ENCODE measurements at places on chromosomes 11 and 22.

DNA sequence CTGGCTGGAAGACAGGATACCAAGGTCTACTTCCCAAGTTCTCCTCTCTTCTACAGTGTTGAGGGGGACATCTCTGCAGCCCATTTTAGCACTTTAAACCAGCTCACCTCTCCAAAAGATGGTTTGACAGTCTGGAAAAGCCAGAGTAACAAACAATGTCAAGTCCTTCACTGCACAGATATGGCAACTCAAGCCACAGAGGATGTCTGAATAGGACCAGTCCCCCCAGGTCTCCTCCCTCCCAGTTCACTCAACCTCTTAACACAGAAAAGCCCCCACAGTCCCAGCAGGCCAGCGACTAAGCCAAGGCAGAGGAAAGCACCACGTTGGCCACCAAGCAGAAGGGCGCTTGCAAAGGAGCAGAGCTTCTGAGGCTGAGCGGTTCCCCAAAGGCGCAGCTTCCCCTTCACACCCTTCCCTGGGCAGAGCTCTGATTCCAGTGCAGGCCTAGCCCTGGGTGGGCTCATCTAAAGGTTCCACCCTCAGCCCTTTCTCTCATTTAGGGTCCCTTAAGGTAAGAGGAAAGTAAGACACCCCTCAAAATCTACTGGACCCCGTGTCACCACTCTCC, 62.7 kb downstream of the PAK1 start:
- DNase-seq: no peak

GRCh38 chr11:113105592-113105991, 144.4 kb downstream of the NCAM1 start:
- DNase-seq: no peak

GRCh38 chr22:47994045-47994444, 1231.6 kb downstream of the TBC1D22A start:
- DNase-seq: no peak

GRCh38 chr11:19160847-19161246, 40.9 kb downstream of the CSRP3 start:
- no peak for DNase-seq

DNA sequence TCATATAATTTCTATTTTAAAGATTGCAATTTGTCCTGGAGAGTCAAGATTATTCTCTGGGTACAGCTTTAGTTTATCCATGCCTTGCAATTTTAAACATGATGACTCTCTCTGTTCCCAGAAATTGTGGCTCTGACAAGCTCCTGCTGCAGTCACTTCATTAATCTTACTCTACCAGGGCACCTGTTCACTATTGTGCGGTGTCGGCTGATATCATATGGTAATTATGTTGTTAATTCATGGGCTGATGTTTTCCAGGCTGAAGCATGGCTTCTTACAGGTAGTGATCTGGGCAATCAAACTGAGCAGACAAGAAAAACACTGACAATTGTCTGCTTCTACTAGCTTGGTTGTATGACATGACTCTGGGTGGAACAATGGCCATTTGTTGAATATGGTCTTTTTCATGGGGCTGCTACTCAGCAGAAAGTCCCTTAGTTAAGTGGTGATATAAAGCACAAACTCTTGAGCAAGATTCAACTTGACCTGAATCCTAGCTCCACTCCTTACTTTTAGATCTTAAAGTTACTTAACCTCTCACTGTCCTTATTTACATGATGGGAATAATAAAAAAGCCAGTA, 230.7 kb downstream of the FAT3 start:
- DNase-seq: no peak

- no peak for DNase-seq
Observed at GRCh38 chr22:21996175-21996720, 13.7 kb upstream of the TOP3B start.

DNA sequence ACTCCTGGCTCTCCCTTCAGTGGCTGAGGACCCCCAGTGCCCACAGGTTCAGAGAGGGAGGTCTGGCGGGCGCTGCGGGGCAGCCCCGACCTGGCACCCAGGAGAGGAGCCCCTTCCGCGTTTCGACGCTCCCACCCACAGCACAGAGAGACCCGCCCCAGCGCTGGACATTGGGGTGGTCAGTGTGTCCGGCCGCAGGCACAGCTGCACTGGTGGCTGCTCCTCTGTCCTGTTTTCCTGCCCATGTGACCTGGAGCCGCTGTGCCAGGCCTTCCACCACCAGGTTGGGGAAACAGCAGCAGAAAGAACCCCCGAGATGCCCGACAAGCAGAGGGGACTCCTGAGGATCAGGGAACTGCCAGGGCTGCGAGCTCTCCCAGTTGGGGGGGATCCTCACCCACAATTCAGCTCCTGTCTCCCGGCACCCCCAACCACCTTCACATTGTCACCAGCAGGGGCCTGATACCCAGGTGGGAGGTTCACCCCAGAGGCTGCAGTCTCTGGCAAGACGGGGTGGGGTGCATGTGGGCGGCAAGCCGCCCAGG, 13.6 kb downstream of the KRTAP5-5 start:
- DNase-seq: no peak

DNA sequence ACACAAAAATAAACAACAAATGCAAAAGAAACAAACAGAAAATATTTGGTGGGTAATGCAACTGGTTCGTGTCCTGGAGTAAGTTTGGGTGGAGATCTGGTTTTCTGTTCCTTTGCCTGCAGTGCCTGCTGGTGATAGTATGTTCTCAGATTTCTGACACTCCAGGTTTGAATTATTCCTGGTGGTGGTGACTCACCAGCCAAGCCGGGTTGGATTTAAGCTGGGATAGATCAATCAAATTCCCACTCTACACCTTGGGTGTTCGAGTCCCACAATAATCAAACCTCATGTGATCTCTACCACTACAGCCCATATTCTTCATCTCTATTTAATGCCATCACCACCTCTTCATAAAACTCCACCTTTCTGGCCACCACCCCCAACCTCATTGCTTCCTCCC, 421.8 kb downstream of the NTM start:
- DNase-seq: no peak

- DNase-seq: no peak
Observed at GRCh38 chr22:47678636-47679287, 916.3 kb downstream of the TBC1D22A start.

DNA sequence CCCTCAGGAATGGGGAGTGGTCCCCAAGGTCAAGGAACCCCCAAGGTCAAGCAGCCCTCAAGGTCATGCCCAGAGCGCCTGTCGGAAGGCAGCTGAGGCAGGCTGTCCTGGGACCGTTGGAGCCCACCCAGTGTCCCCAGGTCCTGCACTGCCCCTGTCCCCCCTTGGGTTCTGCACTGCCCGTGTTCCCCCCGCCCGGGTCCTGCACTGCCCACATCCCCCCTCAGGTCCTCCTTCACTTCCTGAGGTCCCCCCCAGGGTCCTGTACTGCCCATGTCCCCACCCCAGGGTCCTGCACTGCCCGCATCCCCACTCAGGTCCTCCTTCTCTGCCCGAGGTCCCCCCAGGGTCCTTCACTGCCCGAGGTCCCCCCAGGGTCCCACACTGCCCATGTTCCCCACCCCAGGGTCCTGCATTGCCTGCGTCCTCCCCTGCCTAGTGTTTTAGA, 1073.0 kb downstream of the BRD1 start:
- no peak for DNase-seq

- DNase-seq: no peak
Observed at GRCh38 chr11:10607462-10608132, 39.1 kb upstream of the LYVE1 start.

- no peak for DNase-seq
Observed at GRCh38 chr22:23068096-23068831, 2.1 kb upstream of the GNAZ start.

GRCh38 chr11:129260750-129261149, 68.6 kb upstream of the ARHGAP32 start:
- no peak for DNase-seq

- DNase-seq: no peak
Observed at GRCh38 chr11:43410394-43410793, 51.7 kb downstream of the TTC17 start.

- DNase-seq: no peak
Observed at GRCh38 chr11:76339221-76339620, 41.7 kb downstream of the THAP12 start.

- peak; percentile 65 for DNase-seq
Observed at GRCh38 chr11:118224511-118225188, at the start of gene JAML. Gene JAML (minus strand): TSS chr11:118225011. CDS start chr11:118214866, 10,145 bp downstream.

DNA sequence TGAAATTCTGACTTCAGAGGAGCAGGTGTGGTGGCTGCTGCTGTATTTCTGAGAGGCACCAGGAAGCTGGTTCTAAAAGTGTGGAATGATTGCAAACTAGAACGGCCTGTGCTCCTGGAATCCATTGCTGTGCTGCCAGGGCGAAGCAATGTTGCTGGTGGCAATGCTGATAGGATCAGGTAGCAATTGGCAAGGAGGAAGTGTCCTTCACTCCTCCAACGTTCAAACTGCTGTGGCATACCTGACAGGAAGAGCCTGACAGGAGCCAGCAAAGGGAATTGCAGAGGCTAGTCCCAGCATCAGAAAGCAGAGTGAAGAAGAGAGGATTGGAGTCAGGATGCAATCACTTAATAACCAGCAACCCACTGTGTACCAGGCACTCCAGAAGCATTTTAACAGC, 118.2 kb downstream of the FAR1 start:
- DNase-seq: no peak

GRCh38 chr22:29442976-29443375, 4.6 kb downstream of the RFPL1 start:
- DNase-seq: no peak

DNA sequence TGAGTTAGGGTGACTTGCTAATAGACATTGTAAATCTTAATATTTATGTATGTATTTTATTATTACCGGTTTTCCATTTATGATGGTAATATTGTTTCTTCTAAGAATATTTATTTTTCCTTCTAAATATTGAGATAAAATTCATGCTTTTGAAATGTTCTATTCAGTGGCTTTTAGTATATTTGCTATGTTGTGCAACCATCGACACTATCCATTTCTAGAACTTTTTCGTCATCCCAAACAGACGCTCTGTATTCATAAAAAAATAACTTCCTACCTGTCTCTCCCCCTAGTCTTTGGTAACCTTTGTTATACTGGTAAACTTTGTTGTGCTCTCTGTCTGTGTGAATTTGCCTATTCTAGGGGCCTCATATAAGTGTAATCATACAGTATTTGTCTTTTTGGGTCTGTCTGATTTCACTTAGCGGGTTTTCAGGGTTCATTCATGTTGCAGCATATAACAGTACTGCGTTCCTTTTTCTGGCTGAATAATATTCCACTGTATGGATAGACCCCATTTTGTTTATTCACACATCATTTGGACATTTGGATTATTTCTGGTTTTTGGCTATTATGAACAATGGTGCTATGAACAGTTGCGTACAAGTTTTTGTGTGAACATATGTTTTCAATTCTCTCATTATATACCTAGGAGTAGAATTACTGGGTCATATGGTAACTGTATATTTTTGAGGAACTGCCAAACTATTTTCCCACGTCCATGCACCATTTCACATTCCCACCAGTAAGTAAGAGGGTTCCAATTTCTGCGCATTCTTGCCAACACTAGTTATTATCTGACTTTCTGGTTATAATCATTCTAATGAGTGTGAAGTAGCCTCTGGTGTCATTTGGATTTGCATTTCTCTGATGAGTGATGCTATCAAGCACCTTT, 15.9 kb downstream of the NEAT1 start:
- DNase-seq: no peak

- DNase-seq: no peak
Observed at GRCh38 chr11:118870396-118871343, 13.0 kb upstream of the CXCR5 start.

DNA sequence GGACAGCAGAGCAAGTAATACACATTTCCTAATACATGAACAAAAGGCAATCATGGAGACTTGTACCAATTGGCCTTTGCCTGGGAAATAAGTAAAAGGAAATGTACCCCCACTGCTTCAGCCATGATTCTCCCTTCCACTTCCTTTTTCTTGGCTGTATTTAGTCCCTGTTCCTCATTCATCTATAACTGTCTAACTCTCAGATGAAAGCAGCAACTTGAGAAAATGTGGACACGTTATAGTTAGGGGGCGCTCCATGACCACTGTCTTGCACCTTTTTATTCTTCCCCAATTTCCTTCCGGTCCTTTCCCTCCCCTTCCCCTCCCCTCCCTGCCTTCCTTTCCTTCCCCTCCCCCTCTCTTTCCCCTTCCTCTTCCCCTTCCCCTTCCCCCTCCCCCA, 61.3 kb upstream of the BARX2 start:
- DNase-seq: no peak

DNA sequence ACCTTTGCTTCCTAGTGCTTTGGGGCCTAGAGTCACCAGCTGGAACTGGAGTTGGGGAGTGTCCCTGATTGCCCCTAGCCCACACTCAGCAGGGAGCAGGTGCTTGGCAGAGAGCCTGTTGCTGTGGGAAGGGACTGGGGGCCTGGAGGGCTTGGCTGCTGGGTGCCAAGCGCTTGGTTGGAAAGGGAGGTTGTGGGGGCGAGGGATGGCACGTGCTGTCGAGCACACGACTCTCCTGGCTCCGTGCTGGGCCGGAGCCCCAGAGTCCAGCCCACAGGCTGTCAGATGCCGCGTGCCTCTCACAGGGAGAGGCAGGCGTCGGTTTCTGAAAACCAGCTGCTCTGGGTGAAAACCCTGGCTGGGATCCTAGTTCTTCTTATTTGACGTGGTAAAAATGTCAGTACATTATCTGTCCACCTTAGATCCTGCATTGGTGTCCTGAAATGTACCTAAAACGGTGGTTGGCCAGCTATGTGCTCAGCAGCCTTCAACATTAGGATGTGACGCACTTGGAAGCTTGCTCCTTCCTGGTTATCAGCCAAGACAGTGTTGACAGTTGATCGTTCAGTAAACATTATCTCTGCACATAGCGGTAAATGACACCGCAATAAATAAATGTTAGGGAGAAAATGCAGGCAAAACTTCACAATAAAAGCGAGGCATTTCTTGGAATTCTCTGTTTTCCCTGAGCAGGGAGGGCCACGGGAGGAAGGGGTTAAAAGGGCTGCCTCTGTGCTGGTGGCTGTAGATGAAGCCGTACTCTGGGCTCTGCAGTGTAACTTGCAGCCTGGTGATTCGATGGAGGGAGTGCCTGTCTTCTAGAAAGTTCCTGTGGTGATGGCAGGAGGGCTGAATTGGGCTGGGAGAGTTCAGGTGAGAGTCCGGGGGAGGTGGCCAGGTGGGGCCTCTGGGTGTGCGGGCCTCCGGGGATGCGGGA, 29.2 kb downstream of the GRAMD4 start:
- no peak for DNase-seq

GRCh38 chr22:20210473-20211059, 57.6 kb downstream of the RTN4R start:
- no peak for DNase-seq

- no peak for DNase-seq
Observed at GRCh38 chr11:66218846-66219620, 49.4 kb upstream of the RAB1B start.

GRCh38 chr22:48382197-48382596, 1445.5 kb downstream of the BRD1 start:
- no peak for DNase-seq

GRCh38 chr11:129803533-129803932, 12.1 kb upstream of the TMEM45B start:
- no peak for DNase-seq

GRCh38 chr11:68411501-68411991, 49.0 kb upstream of the PPP6R3 start:
- DNase-seq: no peak

- DNase-seq: no peak
Observed at GRCh38 chr11:11821899-11822298, 19.9 kb upstream of the USP47 start.

GRCh38 chr11:111297696-111298095, 650 bp upstream of the POU2AF3 start:
- DNase-seq: no peak

- no peak for DNase-seq
Observed at GRCh38 chr22:45312856-45313255, 3.1 kb downstream of the FAM118A start.
